CD4-positive, alpha-beta T cell treated with Interleukin-21 for 1 hour (primary cell): ENCODE measurements at places on chromosomes 6 and 20.

- DNase-seq = no peak
Observed at GRCh38 chr20:4053071-4053919, 37.9 kb upstream of the RNF24 start.

DNA sequence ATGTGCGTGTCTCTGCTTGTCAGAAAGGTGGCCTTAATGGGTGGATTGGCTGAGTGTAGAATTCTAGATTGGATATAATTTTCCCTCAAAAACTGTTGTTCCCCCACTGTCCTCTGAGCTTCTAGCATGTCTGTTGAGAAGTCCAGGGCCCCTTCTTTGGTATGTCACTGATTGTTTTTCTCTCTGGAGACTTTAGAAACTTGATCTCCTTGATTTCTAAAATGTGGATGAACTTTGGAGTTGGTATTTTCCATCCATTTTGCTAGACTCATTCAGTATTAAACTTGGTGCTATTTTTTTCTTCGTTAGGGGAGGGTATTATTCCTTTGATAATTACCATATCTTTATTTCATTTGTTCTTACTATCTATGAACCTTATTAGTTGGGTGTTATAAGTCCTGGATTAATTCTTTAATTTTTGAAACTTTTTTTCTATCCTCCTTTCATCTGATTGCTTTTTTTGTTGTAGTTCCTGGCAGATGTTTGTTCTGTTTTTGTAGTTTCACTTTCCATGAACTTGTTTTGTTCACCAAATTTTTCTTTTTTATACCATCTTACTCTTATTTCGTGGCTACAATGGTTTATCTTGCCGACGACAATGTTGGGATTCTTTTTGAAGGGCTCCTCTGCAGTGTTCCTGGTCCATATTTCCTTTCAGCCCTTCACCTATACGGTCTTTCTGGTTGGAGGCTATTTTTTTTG, 68.4 kb downstream of the ARID1B start:
- no peak for DNase-seq

GRCh38 chr6:131949909-131950766, 1.0 kb downstream of the CCN2 start:
- no peak for DNase-seq

DNA sequence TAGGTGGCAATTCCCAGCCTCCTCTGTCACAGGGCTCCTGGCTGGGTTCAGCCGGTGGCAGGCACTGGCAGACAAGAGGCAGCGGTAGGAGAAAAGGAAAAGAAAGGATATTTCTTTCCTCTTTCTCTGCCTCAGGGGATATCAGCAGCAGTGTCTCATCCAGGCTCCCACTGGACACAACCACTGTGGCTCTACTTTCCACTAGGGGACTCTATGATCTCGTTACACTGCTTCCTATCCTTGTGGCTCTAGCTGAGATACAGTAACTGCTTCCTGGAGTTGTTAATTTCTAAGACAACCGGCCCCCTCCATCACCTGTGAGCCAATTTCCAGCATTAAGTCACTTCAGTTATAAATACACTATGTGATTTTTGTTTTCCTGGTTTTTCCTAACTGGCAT, 102.0 kb upstream of the LRFN2 start:
- no peak for DNase-seq

DNA sequence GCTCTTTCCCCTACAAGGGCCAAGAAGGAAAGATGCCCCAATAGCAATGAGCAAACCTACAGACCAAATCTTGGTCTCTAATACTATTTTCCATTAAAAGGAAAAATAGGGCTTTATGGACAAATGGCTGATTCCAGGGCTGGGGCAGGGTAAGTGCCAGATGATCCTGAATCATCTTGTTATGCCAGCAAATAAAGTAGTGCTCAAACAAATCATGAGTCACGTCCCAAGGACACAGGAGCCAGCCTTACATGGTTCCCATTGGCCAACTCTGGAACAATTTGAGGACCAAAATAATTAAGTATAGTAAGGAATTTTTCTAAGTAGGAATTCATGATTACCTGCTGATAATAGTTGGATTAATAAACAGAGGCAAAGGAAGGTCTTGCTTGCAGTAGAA, 53.2 kb upstream of the NKX2-4 start:
- no peak for DNase-seq

GRCh38 chr6:15948930-15949900, 179.7 kb upstream of the MYLIP start:
- no peak for DNase-seq

GRCh38 chr6:5471044-5471443, 209.7 kb downstream of the FARS2 start:
- DNase-seq = peak; percentile 62
